ENCODE measurements at places on chromosomes 13 and 19. TPM values are rescaled to one million over a fixed set of nuclear protein-coding genes. Genes with fewer than 3 reads are reported as not detected.

PEG3 gene
- not detected for total RNA-seq

MIA gene
- total RNA-seq = 15.8 TPM

CASP14 gene
- not detected for total RNA-seq

LSM7 gene
- 276 TPM for total RNA-seq

UNC13A gene
- total RNA-seq = 0.05 TPM

SLITRK6 gene
- total RNA-seq = 9.2 TPM

IGFL3 gene
- total RNA-seq = not detected

LIPE gene
- 88.7 TPM for total RNA-seq

BORCS8 gene
- 40.1 TPM for total RNA-seq

BCAM gene
- total RNA-seq = 150 TPM

KRTDAP gene
- total RNA-seq = not detected

CFD gene
- total RNA-seq = 1.1 TPM

ARGLU1 gene
- 105 TPM for total RNA-seq

ZNF808 gene
- 1.8 TPM for total RNA-seq

SACS gene
- 17.7 TPM for total RNA-seq

CEACAM5 gene
- total RNA-seq = 3.2 TPM

ZNF28 gene
- total RNA-seq = 13.2 TPM

CRB3 gene
- total RNA-seq = 101 TPM

SLC8A2 gene
- total RNA-seq = 0.83 TPM

NAPSA gene
- total RNA-seq = 0.08 TPM

ASPDH gene
- total RNA-seq = not detected

ZNF681 gene
- total RNA-seq = under 0.01 TPM

ATXN8OS gene
- not detected for total RNA-seq

STOML3 gene
- not detected for total RNA-seq

GPC5 gene
- not detected for total RNA-seq

APOC4 gene
- total RNA-seq = not detected

GPR183 gene
- total RNA-seq = not detected

DCT gene
- total RNA-seq = not detected

FCHO1 gene
- 1.2 TPM for total RNA-seq

ZNF729 gene
- total RNA-seq = not detected

TMEM259 gene
- 236 TPM for total RNA-seq

IZUMO2 gene
- not detected for total RNA-seq

LYPD5 gene
- 0.23 TPM for total RNA-seq

LILRA1 gene
- not detected for total RNA-seq

XAB2 gene
- 48.4 TPM for total RNA-seq

LILRB5 gene
- total RNA-seq = 0.08 TPM

ZNF90 gene
- not detected for total RNA-seq

ZNF850 gene
- 0.34 TPM for total RNA-seq

SMIM24 gene
- total RNA-seq = 0.58 TPM

POU2F2 gene
- total RNA-seq = 0.44 TPM

CADM4 gene
- 6.4 TPM for total RNA-seq

WDR62 gene
- 44.1 TPM for total RNA-seq

Measured in HT-29 (cell line).